ENCODE measurements at places on chromosomes 2 and 18.
A peak's percentile ranks its signal among the peaks of the same experiment; 100 is the strongest.

DNA sequence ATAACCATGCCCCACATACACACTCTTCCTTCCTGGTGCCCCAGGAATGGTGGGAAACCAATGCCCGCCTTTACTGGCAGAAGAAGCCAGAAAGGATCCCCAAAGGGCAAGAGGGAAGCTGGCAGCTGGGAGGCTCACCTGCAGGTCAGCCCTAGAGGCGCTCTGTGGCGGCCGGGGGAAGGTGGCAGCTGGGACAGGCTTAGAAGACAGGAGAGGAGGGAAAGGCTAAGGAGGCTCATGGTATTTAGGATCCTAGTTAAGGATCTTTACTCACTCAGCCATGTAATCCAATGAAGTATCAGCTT is 23.8 kb downstream of the ADRA2B start:
- no peak for DNase-seq

GRCh38 chr18:47985866-47986265 is 55.4 kb upstream of the SMAD2 start:
- DNase-seq, result no peak

GRCh38 chr2:239905884-239906654 is 119.1 kb downstream of the NDUFA10 start:
- DNase-seq, result no peak

DNA sequence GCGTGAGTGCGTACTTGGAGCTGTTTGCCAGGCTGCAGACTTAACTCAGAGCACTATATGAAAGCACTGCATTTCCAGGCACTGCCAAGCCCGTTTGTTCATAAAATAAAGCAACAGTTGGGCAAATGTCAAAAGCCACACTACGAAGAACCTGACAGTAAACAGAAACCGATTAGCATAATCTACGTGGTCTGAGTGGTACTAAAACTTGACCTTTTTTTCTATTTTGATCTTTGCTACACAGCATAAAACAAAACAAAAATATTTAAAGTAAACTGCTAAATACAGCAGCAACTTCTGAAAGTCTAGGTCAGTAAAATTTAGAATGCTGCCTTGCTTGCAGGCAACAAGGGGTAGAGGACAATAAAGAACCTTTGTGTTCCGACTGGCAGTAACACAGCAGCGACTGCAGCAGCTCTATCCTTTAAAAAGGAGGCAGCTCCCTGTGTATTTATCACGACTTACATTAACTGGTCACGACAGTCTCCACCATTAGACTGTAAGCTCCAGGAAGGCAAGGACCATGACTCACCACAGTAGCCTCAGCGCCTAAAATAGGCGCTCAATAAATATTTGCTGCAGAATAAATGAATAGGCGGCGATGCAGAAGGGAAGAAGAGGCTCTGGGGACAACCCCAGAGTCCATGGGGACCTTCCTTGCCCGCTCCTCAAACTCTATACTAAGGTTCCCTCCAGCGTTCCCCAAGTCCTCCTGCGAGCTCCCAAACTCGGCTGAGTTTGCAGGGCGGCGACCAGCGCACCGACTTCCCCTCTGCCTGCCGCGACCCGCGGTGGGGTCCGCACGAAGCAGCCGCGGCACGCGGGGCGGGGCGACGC is 902 bp downstream of the SS18 start:
- peak; percentile 33 for DNase-seq

GRCh38 chr2:20604951-20605381 is 45.9 kb downstream of the HS1BP3 start:
- DNase-seq, result no peak

DNA sequence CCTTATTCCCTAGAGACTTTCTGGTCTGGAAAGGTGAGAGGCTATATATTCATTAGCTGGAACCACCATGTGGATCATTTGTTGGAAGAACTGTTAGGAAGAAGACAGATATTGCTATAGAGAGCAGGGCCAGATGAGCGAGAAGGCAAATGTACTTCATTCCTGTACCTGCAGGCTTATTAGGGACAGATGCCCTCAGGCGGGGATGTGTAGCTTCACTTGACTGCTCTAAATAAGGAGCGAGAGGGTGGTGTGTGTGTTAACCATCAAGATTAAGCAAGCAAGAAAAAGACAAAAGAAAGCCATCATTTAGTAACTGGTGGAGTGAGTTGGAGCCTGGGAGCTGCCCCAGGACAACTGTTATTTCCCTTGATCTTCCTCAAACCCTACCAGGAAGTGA is 36.4 kb downstream of the NEDD4L start:
- no peak for DNase-seq

DNA sequence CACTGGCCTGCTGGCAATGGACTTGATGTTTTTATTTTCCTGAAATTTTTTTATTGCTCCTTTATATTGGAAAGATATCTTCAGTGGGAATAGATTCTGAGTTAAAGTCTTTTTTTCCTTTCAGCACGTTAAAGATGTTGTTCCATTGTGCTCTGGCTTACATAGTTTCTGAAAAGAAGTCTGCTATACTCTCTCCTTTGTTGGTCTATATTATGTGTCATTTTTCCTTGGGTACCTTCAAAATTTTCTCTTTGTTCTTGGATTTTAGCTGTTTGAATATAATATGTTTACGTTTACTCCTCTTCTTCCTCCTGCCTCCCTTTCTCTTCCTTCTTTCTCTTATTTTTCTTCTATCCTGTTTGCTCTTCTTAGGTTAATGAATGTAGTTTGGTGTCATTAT is 105.5 kb downstream of the CAPN13 start:
- no peak for DNase-seq
